ENCODE measurements at places on chromosomes 13 and 19.

- peak; percentile 96 for DNase-seq
Measured at GRCh38 chr19:2050991-2051772, at the start of gene MKNK2. TSS of gene MKNK2 (minus strand) at chr19:2051244. CDS start at chr19:2050851, 393 bp downstream.

DNA sequence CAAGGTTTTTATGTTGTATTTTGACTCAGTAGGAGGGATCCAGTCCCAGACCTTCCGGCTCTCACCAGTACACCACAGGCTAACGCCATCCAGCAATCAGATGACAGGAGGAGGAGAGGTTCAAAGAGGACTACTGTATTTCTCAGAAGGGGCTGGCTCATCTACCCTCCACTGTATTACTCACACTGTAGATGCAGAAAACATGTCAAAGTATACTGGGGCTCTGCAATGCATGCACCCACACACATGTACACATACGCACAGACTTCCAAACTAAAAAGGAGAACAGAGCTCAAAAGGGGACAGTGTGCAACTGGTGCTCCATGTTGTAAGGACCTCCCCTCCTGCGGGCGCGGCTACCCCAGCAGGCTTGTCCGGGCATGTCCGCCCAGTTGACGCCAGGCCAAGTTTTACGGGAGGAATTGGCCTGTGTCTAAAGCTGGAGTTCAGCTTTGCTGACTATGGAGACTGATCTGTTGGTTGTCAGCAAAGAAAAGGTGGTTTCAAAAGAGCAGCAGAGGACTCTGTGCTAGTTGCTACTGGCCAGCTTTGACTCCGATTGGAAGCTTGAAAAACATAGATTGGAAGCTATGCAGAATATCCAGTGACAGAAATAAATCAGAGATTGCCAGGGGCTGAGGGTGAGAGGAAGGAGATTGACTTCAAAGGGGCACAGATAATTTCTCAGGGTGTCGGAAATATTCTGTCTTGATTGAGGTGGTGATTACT is 314.2 kb downstream of the DLEU7 start:
- peak; percentile 92 for DNase-seq

- DNase-seq, result no peak
Measured at GRCh38 chr19:4650159-4650558, 10.8 kb downstream of the TNFAIP8L1 start.

- DNase-seq, result no peak
Measured at GRCh38 chr13:20706661-20707060, 3.2 kb downstream of the IL17D start.

DNA sequence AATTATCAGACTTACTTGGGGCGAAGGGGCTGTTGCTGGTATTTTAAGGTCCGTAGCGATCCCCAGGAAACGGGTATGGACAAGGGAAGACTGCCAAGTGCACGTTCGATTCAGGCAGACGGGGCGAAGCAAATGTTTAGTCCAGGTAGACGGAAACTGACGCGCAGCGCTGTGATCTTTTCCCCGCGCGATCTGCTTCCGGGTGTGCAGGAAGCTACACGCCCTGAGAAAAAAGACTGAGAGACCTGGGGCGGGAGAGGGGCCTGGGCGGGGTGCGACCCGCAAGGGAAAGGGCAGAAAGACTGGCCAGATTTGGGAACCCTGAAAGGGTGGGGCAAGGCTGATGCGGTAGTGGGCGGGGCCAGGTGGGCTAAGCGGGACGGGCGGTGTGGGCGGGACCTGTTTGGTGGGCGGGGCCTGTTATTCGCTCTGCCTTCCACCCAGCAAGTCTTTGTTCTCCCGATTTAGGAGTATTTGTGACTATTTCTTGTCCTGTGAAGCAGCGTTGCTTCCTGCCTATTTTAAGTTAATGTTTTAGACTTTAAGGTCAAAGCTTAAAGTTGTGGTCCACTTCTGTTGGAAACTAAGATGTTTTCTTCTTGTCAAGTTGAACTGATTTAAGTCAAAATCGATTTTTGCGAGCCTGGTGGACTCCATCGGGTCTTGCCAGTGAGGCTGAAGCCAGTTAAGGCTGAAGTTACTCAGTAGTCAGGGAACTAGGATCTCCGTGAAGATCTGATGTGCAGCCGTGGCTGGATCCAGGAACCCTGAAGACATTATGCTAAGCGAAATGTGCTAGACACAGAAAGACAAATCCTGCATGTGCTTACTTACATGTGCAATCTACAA is at the start of gene ZNF836:
TSS of gene ZNF836 (minus strand) at position 301 of the 849 bp plus-strand sequence. CDS start 3,549 bp downstream, outside the sequence.
- DNase-seq, result peak; percentile 89

DNA sequence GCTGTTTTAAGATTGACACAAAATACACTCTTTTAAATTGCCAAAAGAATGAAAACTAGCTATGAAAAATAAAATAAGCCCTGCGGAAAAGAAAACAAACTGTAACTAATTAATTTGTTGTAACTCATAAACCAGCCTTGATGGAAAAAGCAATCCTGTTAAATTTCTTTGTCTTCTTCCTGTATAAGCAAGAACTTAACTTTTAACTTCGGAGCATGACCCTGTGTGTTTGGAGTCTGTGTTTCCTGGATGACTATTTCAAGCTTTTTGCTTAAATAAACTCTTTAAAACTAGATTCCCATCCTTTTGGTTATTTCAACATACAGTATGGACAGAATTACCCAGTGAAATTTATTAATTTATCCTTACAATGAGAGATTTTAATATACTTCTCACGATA is 122.6 kb downstream of the TNFRSF19 start:
- no peak for DNase-seq

- peak; percentile 19 for DNase-seq
Measured at GRCh38 chr19:13297023-13297422, 146.8 kb downstream of the IER2 start.

DNA sequence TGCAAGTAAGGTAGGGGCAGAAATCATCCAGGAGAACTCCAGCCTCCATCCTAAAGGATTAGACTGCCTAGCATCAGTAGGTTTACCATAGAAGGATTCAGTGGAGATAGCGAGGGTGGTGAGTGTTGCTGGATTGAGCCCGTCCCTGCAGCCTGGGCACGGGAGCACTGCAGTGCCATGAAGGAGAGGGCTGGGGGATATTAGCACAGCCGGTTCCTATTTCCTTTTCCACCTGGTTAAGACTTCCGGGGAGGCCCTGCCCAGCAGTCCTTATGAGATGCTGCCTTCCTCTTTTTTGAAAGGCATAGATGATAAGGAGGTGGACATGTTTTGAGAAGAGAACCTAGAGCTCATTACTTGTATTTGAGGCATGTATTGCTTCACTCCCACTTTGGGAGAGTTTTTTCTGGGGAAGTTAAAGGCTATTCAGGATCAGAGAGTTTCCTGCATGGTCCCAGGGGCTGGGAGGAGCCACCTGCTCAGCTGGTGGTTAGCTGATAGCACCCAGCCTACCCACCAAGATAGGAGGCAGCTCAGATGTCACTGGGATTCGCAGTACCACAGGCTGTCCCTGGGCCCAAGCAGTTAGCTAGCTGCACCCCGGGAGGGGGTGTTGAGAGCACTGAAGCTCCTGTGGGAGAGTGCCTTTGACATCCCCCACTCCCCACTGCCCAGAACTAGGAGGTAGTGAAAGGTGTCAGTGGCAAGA is 17.2 kb downstream of the ACTN4 start:
- DNase-seq, result no peak

DNA sequence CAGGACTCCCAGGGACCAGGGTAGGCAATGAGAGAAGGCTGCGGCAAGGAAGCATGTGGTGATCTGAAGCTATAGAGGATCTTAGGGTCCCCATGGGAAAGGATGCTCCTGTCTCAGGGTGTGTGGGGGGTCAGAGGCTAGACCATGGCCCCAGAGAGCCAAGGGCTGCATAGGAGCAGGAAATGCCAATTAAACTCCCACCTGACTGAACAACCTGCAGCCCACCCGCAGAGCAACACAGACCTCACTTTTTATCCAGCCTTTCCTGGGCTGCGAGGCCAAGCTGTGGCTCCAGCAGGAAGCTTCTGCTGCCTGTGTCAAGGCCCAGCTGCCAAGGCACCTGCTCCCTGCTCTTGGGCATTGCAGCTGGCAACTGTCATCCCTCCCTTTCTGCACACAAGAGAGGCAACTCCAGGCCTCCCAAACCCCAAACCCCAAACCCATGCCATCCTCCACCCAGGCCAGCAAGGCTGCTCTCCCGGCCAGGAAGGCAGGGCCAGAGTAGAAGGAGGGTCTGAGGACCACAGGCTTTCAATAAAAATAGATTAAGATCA is 290.1 kb downstream of the FOXO1 start:
- DNase-seq, result no peak

- DNase-seq, result no peak
Measured at GRCh38 chr13:113408562-113408961, 44.6 kb upstream of the GRTP1 start.

DNA sequence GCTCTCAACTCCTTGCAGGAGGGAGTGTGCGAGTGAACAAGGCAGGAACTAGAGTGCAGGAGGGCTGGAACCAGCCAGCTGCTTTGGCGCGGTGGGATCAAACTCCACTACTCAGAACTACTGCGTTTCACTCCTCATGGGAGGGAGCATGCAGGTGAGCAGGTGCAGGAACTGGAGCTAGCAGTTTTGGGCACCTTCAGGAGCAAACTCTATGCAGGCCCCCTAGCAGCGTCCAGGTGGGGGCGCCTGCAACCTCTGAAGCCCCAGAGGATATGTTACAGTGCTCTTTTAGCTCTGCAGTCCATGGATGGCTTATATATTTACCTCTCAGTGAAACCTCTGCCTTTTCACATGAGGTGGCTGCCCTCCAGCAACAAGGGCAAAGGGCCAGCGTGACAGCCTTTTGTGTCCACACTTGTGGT is 1303.4 kb downstream of the PCDH9 start:
- no peak for DNase-seq

GRCh38 chr13:52344108-52344507 is 61.9 kb downstream of the THSD1 start:
- DNase-seq, result peak; percentile 90

GRCh38 chr13:19836472-19836871 is 27.0 kb downstream of the ZMYM5 start:
- peak; percentile 7 for DNase-seq

- peak; percentile 95 for DNase-seq
Measured at GRCh38 chr19:7681340-7682174, 924 bp downstream of the TRAPPC5 start.

DNA sequence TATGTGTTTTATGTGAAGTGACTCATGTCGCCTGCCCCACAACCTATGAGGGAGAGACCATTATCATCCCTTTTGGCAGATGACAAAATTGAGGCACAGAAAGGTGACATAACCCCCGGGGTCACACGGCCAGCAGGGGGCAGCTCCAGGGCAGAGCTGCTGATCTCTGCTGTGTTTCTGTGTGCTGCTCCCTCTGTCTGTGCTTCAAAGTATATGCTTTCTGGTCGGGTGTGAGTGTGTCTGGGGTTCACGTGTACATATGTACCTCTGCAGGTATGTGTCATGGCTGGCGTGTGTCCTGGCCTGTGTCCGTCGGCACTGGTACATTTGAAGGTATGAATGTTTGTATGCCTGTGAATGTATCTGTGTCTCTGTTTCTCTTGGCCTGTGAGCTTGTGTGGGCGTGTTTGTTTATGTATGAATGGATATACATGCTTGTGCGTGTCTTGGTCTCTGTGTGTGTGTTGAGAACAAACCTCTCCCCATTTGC is 7.1 kb downstream of the LIPE start:
- peak; percentile 67 for DNase-seq

GRCh38 chr13:99429670-99430069 is 71.6 kb upstream of the TM9SF2 start:
- no peak for DNase-seq

- no peak for DNase-seq
Measured at GRCh38 chr13:29480893-29481525, 114.5 kb downstream of the SLC7A1 start.

DNA sequence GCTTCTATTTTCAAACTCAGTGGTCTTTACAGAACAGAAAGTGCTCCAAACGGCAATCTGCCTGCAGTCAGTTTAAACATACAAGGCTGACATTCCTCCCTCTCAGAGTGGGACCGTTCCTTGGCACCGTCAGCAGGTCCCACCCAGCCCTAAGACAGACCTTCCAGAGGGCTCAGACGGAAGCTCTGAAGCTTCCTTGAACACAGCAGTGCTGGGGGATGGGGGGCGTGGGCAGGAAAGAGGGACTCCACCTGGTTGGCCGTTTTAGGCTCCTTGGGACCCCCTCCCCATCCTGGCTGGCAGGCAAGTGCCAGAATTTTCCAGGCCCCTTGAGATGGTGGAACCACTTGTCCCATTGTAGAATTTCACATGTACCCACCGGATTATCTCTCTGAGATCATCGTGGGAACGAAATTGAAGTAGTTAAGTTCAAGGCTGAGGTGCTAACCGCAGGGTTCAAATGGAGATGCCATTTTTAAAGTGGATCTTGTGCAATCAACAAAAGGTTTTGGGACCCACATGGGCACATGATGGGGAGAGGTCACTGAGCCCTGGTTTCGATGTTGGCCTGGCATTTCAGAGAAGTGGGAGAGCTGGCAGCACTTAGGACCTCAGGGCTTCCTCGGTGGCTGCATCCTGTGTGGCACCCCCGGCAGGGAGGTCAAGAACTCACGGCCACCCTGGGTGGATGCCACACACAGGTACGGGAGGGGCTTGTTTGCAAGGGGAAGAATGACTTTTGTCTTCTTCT is 46.2 kb downstream of the KLF2 start:
- no peak for DNase-seq

DNA sequence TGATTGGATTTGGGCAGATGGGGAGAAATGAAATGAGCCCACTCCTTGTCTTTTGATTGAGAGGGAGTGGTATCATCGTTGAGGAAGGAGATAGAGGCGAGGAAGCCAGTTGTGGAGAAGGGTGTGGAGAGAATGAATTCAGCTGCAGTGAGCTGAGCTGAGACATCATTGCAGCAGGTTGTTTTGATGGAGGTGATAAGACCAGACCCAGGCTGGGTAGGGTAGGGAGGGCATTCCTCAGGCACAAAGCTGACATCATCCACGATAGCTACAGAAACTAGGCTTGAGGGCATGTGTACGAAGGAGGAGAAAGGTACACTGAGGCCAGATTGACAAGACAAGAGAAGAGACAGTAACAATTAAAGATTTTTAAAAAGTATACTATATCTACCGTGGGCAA is 1500.9 kb upstream of the SLC10A2 start:
- DNase-seq, result no peak

DNA sequence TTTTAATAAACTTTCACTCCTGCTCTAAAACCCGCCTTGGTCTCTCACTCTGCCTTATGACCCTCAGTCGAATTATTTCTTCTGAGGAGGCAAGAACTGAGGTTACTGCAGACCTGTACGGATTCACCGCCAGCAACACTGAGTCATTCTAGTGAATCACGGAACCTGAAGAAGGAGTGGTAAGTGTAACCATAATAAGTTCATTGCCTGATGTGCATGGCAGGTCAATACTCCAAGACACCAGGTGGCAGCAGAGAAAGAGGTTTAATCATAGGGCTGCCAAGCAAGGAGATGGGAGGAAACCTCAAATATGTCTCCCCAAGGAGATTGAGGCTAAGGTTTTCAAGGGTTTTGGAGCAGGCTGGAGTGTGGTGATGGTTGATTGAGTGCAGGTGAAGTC is 204.3 kb upstream of the IPO5 start:
- DNase-seq, result peak; percentile 27

Measured in GM23248 (cell line).